Left colon (tissue), 2 donors: ENCODE measurements at places on chromosomes 1 and 21. TPM values are rescaled to one million over a fixed set of nuclear protein-coding genes. Genes with fewer than 3 reads are reported as not detected.

Gene MRPS14
- 26.6 TPM for total RNA-seq

DNA sequence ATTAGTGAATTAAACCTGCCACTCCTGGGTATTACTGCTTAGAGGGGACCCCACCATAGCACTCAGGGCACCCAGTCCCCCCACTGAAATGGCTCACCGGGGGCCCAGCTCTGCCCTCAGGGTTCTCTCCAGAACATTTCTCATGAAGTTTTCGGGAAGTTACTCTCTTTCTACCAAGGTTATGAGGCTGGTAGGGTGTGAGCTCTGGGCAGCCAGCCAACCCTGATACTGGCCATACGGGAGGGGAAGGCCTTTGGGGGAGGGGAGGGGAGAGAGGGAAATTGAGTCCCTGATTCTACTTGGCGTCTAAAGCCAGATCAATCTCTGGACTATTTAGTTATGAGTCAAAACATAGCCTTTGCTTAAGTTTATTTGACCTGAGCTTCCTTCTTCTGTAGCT is 12.9 kb upstream of the PDE9A start:
- peak; percentile 87 for DNase-seq

DNA sequence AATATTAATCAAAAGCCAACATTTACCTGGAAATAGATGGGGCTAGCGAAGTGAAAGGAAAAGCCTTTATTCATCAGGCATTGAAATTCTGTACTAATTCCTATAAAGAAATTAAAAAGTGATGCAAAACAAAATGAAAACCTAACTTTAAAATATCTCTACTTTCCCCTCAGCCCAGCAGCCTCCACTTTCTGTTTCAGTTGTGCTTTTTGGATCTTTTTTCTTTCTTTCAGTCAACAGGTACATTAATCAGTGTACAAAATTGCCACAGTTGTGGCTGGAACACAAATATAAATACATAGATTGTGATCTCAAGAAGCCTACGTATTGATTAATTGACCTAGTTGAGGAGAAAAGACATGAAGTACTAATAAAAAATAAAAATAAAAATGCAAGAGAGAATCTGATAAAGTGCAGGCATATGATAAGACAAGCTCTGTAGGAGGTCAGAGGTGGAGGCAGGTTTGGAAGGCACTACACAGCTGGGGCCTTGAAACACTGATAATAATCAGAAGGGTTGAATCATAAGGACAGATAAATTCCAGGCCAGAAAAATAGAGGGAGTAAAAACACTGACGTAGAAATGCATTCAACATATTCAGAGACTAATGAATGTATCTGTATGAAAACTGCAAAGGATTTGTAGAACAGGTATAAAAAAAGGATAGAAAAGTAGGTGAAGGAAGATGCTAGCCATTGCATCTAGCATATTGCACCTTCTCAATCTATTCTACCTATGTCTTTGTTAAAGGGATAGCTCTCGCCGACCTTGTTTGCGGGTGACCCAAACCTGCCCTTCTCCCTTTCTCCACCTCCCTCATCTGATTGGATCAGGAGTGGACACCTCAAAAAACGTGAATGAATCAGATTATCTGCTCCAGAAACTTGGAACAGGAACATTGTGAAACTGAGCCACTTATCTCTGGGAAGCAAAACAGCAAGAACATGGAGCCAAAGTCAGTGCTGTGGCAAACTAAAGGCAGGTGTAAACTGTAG is 607.8 kb upstream of the ADGRL2 start:
- DNase-seq: no peak

GRCh38 chr1:216997069-216997468 is 273.8 kb upstream of the ESRRG start:
- no peak for DNase-seq

- no peak for DNase-seq
Measured at GRCh38 chr1:78146205-78146771, 100.5 kb downstream of the GIPC2 start.

- DNase-seq: no peak
Measured at GRCh38 chr1:41637367-41637766, 152.9 kb upstream of the EDN2 start.

Gene NSL1
- 21.9 TPM for total RNA-seq

DNA sequence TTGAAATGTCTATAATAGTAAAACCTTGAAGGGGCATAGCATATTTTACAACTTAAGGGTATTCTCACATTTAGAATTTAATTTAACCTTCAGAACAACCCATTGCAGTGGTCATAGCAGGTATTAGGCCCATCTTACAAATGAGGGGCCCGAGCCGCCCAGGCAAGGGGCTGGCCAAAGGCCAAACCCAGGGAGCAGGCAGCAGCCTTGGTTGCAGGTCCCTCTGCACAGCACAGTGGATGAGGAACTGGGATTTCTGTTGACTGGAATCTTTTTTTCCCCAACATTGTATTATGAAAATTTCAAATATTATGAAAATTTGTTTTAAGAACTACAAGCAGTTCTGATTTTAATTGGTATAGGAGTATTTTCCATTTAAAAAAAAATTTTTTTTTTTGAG is 33.2 kb downstream of the CCSAP start:
- no peak for DNase-seq

Gene SLC5A9
- 5.7 TPM for total RNA-seq

Gene TRNP1
- total RNA-seq: 1.3 TPM

Gene TSNAX
- total RNA-seq: 30.7 TPM

- no peak for DNase-seq
Measured at GRCh38 chr1:53266038-53266437, 27.7 kb upstream of the MAGOH start.

- peak; percentile 80 for DNase-seq
Measured at GRCh38 chr1:12618965-12619791, 1.2 kb upstream of the DHRS3 start.

DNA sequence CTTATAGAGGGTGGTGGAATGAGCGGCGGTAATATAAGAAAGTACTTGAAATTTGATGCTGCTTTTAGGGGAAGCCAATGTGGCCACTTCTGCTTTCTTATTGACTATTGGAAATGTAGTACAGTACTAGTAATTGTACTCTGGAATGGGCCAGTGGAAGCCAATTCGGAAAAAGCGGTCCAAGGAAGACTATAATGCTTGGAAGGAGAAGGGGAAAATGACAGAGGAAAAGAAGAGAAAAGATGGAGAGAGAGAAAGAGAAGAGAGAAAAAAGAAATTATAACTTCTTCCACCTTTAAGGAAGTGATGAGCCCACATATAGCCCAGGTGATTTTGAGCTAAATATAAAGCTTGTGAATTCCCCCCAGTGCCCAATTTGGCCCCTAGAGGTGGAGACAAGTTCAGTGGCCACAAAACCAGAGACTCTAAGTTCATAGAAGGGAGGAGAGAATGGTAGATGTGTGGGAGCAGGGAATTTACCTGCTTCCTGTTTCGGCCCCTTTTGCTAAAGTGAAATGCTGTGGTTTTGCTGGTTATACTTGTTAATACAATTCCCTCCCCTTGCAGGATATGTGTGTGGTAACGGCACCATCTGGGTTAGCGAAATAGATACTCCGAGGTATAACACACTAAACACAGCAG is 35.7 kb upstream of the DUSP10 start:
- DNase-seq: no peak

GRCh38 chr1:101438359-101438758 is 201.5 kb downstream of the S1PR1 start:
- no peak for DNase-seq

- DNase-seq: no peak
Measured at GRCh38 chr1:183777328-183777727, 27.6 kb upstream of the RGL1 start.

GRCh38 chr1:29960156-29960755 is 723.9 kb downstream of the PTPRU start:
- DNase-seq: no peak

- no peak for DNase-seq
Measured at GRCh38 chr1:21594935-21595897, 73.9 kb downstream of the RAP1GAP start.

GRCh38 chr1:960363-961131 is at the start of gene KLHL17:
Gene KLHL17 (plus strand): TSS chr1:960584. CDS start chr1:960694, 110 bp downstream.
- DNase-seq: peak; percentile 86

DNA sequence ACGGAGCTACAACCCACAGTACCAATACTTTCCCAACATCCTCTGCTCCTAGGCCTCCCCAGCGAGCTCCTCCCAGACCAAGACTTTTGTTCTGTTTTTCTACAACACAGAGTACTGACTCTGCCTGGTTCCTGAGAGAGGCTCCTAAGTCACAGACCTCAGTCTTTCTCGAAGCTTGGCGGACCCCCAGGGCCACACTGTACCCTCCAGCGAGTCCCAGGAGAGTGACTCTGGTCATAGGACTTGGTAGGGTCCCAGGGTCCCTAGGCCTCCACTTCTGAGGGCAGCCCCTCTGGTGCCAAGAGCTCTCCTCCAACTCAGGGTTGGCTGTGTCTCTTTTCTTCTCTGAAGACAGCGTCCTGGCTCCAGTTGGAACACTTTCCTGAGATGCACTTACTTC is 20.6 kb downstream of the PLA2G5 start:
- DNase-seq: no peak

- no peak for DNase-seq
Measured at GRCh38 chr1:210739627-210740026, 394.3 kb downstream of the KCNH1 start.

- DNase-seq: no peak
Measured at GRCh38 chr1:39936724-39937491, 18.0 kb upstream of the MFSD2A start.

- DNase-seq: no peak
Measured at GRCh38 chr1:53344921-53345838, 17.3 kb upstream of the LRP8 start.

- DNase-seq: no peak
Measured at GRCh38 chr1:87452648-87453047, 124.0 kb downstream of the LMO4 start.
